Activated CD4-positive, alpha-beta T cell treated with anti-CD3 and anti-CD28 coated beads for 1 hour (primary cell): ENCODE measurements at places on chromosomes 3 and 15.

- DNase-seq, result no peak
Observed at GRCh38 chr3:43465109-43465508, 156.7 kb downstream of the ANO10 start.

- DNase-seq, result no peak
Observed at GRCh38 chr3:160618363-160618762, 53.0 kb upstream of the KPNA4 start.

- no peak for DNase-seq
Observed at GRCh38 chr15:37136666-37137065, 36.3 kb upstream of the MEIS2 start.

DNA sequence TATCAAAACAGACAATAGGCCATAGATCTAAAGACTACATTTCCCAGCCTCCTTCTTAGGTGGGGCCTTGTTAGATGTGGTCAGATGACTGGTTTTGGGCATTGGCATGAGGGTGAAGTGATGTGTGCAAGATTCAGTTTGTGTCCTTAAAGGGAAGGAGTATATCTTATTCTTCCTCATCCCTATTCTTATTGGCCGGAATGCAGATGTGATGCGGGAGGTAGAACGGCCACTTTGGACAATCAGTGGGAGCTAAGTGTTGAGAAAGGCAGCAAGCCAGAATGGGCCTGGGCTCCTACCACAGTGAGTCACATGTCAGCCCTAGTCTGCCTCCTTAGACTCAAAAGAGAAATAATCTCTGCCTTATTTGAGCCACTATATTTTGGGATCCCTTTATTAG lies 89.8 kb upstream of the MEX3B start:
- DNase-seq, result no peak

DNA sequence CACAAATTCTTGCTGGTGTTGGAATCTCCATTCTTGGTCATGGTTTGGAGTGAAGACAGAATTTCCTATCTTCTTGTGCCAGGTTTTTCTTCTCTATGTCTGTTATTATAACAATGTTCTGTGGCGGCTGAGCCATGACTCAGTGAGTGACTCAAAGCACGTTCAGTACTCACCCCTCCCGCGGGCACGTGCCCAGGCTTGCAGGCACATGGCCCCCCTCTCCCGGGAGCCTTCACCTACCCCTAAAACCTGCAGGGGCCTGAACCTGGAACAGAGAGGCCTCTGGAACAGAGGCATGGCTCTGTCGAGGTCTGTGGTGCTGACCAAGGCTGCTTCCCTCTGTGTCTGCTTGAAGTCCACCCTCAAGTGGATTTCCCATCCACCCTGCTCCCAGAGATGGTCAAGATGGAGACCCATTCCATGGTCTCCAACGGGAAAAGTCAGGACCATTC lies 27.6 kb downstream of the PLXNB1 start:
- peak; percentile 4 for DNase-seq

- DNase-seq, result no peak
Observed at GRCh38 chr3:182969853-182970252, 10.5 kb downstream of the DCUN1D1 start.

- no peak for DNase-seq
Observed at GRCh38 chr3:195122261-195122660, 148.7 kb downstream of the XXYLT1 start.

DNA sequence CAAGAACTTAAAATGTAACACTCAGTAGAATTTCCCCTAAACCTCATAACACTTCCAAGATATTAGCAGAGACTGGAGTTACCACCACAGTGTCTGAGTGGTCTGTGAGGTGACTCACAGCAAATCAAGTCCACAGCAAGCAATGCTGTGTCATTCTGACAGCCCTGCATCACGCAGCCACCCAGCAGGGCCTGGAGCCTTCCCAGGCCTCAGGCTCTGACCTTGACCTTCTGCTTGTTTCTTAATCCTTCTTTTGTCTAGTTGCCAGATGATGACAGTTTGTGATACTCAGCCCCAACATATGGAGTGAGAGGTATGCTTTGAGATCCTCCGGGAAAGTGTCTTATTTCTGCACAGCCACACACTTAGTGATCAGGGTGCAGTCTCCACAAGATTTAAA lies 82.5 kb downstream of the TOP2B start:
- no peak for DNase-seq

DNA sequence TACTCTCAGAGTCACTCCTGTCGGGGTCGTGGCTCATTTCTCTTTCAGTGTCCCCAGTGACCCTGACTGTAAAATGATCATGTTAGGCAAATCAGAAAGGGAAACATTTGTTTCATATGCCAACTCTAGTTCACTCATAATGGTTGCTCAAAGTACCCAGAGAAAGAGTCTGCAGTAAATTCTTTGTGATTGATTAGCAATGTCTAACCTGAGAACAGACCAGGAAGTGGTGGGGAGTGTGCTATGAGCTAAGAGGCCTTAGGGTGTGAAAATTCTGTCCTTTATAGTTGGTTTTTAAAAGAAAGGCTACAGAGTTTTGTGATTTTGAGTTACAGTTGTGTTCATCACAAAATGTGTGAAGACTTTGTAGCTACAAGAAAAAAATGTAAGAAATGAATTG lies 108.9 kb downstream of the EDEM1 start:
- no peak for DNase-seq

- no peak for DNase-seq
Observed at GRCh38 chr3:42557854-42558253, 23.9 kb downstream of the SEC22C start.

- DNase-seq, result no peak
Observed at GRCh38 chr15:76078285-76078877, 18.6 kb downstream of the TMEM266 start.

- peak; percentile 35 for DNase-seq
Observed at GRCh38 chr3:186772701-186773417, 10.5 kb upstream of the EIF4A2 start.

GRCh38 chr3:115885621-115886020 lies 262.3 kb downstream of the GAP43 start:
- no peak for DNase-seq

- no peak for DNase-seq
Observed at GRCh38 chr3:99562990-99563607, 75.3 kb upstream of the COL8A1 start.

DNA sequence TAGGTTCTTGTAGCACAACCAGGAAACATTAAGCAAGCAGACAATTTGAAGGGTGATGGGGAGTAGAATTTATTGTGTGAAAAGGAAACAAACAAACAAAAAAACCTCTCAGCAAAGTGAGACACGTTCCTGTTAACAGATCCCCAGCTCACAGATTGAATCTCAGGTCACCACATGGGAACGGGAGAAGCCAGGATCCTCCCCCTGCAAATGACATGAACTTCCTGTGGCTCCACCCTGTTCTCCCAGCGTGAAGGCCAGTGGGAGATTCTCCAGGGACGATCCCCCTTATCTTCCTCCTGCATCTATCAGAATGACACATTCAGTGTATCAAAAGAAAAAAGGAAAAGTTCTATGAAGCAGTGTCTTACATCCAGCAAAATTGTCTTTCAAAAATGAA lies 1488.1 kb downstream of the OTOL1 start:
- DNase-seq, result no peak

DNA sequence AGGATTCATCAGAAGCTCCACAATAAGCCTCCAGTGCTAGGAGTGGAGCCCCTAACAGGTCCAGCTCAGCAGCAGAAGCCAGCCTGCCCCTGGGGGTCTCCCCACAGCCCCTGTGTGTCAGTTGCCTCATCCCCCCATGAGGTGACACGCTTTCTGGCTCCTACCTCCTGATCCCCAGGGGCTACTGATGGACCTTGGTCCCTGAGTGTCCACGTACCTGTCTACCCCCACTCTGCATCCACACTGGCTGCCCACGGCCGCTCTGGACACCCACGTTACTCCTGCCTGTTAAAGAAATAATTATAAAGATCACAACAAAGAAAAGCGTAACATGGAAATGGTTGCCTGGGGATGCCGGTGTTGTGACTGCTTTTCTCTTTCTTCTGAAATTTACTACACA lies 143.1 kb downstream of the CHSY1 start:
- DNase-seq, result no peak

DNA sequence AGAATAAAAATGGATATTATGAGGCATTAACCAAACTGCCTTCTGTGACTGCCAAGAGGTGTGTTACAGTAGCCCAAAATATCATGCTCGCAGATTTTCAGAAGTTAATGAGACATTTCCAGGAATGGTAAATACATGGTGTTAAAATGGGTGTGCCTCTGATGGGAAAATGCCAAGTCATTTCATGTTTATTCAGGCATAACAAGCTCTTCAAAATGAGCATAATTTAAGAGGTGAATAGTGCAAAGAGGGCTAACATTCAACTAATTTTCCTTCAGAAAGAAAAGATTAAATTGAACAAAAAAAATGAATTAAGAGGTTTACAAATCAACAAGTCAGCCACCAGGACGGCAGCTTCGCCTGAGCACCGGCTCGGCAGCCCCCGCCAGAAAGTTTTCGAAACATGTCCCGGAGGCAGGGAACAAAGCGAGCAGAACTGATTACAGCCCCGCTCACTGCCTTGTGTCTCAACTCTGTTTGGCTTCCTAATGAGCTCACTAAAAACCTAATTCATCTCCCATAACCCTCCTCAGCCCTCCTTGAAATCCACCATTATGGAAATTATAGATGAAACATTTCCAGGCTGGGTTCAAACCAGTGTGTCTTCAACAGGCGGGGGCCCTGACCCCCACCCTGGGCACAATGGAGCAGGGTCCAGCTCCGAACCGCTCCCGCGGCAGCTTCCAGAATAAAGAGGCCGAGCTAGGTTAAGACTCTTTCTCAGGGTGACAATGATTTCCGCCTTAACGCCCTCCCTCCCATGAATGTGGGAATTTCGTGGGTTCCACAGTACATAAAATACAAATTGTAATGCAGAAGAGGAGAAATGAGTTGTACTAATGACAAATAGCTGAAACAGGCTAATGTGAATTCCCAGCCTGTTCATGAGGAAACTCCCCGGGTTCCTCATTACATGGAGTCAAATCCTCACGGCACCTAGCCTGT lies 43.9 kb downstream of the MEIS2 start:
- DNase-seq, result no peak

DNA sequence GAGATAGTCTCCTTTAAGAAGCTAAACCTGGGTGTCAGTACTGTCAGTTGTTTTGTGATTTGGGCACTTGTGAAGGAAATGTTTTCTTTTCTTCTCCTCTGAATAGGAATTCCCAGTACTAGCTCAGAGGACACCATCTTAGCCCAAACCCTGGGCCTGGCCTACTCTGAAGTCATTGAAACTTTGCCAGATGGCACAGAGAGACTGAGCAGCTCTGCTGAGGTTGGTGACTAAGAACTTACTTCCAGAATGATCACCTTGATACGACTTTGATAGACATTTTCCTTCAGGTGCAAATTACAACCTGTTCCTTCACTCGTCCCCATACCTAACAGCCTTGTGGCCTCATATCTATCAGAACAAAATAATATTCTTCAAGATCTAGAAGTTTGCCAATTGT lies 100.2 kb downstream of the LARS2 start:
- DNase-seq, result no peak

- DNase-seq, result no peak
Observed at GRCh38 chr15:65994832-65995231, 125.5 kb downstream of the RAB11A start.

GRCh38 chr3:147398813-147399534 lies 7.4 kb downstream of the ZIC4 start:
- DNase-seq, result no peak

- no peak for DNase-seq
Observed at GRCh38 chr3:158882445-158882844, 80.6 kb downstream of the MFSD1 start.

DNA sequence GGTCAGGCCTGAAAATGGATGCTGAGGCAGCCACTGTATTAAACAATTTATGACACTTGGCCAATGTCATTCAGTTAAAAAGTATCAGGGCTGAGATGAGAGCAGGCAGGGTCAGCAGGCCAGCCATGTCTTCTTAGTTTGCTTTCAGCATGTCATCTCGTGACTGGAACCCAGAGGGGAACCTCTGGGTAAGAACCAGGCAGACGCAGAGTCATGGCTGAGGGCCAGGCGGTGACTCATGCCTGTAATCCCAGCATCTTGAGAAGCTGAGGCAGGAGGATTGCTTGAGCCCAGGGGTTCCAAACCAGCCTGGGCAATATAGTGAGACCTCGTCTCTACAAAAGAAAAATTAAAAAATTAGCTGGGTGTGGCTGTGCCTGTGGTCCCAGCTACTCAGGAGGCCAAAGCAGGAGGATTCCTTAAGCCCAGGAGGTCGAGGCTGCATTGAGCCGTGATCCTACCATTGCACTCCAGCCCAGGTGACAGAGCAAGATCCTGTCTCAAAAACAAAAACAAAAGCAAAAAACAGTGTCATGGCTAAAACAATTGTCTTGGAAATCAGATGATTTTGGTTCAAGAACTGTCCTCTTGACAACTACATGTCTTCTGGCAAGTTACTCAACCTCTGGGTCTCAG lies 11.7 kb downstream of the BCL2L10 start:
- DNase-seq, result no peak

GRCh38 chr3:127677541-127678314 lies 5.0 kb downstream of the ABTB1 start:
- no peak for DNase-seq

DNA sequence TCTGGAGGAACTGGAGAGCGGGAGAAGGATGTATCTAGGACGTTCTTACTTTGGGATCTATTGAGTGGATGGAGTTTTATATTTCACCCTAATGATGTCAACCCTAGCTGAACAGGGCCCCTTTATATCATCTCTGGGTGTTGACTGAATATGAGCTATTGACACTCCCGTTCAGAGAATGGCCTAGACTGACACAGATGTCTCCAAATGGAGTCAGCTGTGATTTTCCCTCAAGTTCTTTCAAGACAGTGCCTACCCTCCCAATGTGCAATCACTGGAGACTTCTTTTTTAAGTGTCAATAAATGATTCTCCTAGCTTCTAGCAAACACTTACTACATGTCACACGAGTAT lies 63.8 kb downstream of the FRMD4B start:
- no peak for DNase-seq

DNA sequence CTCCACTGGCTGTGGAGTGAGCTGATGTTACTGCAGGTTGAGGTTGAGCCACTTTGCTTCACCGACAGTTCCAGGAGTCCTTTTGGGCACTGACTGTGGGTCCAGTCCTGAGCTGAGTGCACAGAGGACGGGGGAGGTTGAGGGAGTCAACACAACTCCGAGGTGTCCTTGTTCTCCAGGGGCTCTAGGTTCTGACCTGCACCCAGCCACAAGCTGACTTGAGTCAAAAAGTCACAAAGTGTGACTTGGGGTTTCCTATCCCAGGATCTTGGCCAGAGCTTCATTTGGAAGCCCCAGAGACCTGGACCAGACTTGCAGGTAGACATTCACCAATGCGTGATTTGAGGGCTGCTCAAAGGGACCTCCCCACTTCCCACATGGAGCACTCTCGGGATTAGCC lies 95.0 kb downstream of the FAM43A start:
- DNase-seq, result no peak

GRCh38 chr3:1442271-1442670 lies 349.4 kb downstream of the CNTN6 start:
- no peak for DNase-seq

DNA sequence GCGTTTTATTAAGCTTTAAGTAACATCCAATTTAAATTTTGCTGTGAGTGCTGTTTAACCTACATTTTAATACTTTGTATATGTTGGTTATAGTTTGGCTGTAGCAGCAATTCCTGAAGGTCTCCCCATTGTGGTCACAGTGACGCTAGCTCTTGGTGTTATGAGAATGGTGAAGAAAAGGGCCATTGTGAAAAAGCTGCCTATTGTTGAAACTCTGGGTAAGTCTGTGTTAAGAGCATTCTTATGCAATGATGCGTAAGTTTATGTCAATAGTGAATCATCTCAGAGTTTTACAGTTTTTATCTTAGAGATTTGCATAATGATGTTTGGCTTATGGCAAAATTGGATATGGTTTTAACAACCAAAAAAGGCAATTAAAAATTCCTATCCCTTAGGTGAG lies 62.7 kb downstream of the ASTE1 start:
- DNase-seq, result no peak

- no peak for DNase-seq
Observed at GRCh38 chr15:43920815-43921214, 94.0 kb downstream of the WDR76 start.
